ENCODE measurements at places on chromosomes 7 and 10.

DNA sequence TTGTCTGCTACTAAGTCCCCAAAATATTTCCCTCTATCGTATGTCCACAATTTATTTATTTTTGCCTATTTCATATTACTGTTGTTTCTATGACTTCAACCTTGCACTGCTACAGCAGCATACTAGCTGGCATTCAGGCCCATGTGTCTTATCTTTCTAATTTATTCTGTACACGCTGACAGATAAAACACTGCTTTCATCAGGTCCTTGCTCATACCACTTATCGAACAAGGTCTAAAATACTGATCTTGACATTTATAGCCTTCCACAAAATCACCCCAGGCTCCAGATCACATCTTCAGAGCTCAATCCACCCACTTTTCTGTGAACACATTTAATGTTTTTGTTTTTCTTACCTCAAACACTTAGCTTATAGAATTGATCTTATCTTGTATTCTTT is 374.6 kb downstream of the THSD7A start:
- DNase-seq = no peak

GRCh38 chr7:127628445-127628844 is 10.5 kb upstream of the PAX4 start:
- no peak for DNase-seq

GRCh38 chr10:6612371-6612770 is 32.3 kb upstream of the PRKCQ start:
- no peak for DNase-seq

- no peak for DNase-seq
These were observed 22.3 kb downstream of the RAB19 start for GRCh38 chr7:140426130-140426529.

- no peak for DNase-seq
These were observed 3.2 kb upstream of the RAB18 start for GRCh38 chr10:27500886-27501285.

GRCh38 chr10:77068969-77069368 is 568.6 kb downstream of the KCNMA1 start:
- no peak for DNase-seq

DNA sequence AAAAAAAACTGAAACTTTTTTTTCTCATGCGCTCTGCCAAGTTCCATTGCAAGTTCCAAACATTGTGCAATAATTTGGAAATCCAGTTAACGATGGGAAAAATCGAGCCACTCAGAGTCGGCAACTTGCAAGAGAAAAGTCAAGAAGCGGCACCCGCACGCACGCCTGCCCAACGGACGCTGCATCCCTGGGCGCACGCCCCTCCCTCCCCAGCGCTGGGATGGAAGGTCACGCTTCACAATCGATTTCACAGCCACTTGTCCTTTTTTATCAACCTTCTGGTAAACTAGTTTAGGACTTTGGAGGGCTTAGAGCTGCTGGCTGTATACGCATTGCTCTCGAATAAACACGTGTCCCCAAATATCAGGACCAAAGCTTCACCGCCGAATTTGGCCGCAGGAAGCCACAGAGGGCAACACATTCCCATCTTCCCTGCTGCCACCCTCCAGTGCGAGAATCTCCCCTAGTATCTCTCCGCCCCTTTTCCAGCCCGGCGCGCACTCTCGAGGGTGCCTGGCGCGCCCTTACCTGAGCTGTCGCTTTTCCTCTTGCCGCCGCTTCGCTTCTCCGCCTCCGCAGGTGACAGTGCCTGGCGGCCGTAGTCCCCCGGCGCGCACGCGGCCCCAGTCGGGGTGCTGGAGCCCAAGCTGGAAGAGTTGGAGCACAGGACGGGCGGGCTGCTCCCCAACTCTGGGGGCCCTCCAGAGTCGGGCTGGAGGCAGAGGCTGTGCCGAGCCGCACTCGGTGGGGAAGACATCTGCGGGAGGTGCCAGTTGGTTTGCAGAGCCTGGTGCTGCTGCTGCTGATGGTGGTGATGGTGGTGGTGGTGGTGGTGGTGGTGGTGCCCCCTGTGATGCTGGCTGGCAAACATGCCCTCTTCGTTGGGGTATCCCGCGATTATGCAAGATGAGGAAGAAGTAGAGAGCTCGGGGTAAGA is 857 bp downstream of the MEOX2 start:
- no peak for DNase-seq

GRCh38 chr10:103199488-103199887 is 6.4 kb upstream of the NT5C2 start:
- no peak for DNase-seq

- no peak for DNase-seq
These were observed 132.1 kb downstream of the CELF2 start for GRCh38 chr10:11149807-11150141.

- DNase-seq = no peak
These were observed 16.0 kb upstream of the DNTT start for GRCh38 chr10:96288151-96288621.

- no peak for DNase-seq
These were observed 125.0 kb upstream of the GJD4 start for GRCh38 chr10:35480142-35480541.

DNA sequence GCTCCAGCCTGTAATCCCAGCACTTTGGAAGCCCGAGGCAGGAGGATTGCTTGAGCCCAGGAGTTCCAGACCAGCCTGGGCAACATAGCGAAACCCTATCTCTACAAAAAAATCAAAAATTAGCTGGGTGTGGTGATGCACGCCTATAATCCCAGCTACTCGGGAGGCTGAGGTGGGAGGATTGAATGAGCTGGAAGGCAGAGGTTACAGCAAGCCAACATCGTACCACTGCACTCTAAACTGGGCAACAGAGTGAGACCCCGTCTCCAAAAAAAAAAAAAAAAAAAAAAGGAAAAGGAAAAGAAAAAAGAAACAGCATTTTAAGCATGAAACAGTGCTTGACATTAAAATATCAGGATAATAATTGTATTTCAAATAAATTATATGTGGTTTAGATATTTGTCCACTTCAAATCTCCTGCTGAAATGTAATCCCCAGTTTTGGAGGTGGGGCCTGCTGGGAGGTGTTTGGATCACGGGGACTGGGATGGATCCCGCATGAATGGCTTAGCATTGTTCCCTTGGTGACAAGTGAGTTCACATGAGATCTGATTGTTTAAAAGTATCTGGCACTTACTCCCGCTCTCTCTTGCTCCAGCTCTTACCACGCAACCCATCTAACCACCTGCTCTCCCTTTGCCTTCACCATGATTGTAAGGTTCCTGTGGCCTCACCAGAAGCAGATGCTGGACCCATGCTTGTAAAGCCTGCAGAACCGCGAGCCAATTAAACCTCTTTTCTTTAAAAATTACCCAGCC is 103.4 kb downstream of the SRPK2 start:
- DNase-seq = no peak

DNA sequence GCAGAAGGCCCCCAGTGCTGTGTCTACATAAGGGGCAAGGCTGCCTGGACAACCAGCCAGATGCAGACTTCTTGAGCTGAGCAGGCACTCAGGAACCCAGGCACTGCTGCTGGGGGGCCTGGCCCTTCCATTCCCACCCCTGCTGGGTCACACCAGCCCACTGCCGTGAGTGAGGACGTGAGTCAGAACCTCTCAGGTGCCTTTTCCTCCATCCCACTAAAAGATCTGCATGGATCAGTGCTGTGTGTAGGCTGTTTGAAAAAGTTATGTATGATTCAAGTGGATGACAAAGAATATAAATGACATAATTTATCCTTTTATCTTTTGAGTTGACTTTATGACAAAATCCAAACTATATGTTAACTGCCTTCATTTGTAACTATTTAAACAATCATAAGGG is 499.3 kb downstream of the INHBA start:
- no peak for DNase-seq

- no peak for DNase-seq
These were observed 77.4 kb downstream of the PON1 start for GRCh38 chr7:95246831-95247370.

DNA sequence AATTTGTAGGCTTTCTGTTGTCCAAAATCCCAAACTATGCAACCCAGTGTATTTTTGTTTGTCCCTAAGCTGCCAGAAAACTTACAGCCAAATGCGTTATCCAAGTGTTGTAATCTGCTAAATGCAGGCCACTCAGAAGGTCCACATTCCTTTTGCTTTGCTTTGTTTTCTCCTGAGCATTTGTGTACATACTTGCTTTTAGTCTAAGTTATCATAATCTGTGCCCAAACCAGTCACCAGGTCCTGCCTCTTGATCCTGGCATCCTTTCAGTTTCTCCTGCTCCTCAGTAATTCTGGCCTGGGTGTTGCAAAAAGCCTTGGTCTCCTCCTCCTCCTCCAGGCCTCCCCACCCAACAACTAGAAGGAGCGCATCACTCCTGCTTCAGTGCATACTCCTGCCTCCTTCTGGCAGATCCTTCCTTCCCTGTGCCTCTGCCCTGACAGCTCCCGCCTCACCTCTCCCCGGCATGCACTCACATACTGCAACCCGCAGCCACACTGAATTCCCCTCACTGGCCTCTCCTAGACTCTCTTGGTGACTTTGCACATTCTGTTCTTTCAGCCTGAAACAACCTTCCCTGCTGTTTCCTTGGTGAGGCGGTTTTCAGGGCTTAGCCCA is 2.3 kb downstream of the DENND2A start:
- no peak for DNase-seq

GRCh38 chr10:66209025-66209424 is 716.8 kb upstream of the LRRTM3 start:
- no peak for DNase-seq

- no peak for DNase-seq
These were observed 173.5 kb downstream of the KCNMA1 start for GRCh38 chr10:77463967-77464745.

DNA sequence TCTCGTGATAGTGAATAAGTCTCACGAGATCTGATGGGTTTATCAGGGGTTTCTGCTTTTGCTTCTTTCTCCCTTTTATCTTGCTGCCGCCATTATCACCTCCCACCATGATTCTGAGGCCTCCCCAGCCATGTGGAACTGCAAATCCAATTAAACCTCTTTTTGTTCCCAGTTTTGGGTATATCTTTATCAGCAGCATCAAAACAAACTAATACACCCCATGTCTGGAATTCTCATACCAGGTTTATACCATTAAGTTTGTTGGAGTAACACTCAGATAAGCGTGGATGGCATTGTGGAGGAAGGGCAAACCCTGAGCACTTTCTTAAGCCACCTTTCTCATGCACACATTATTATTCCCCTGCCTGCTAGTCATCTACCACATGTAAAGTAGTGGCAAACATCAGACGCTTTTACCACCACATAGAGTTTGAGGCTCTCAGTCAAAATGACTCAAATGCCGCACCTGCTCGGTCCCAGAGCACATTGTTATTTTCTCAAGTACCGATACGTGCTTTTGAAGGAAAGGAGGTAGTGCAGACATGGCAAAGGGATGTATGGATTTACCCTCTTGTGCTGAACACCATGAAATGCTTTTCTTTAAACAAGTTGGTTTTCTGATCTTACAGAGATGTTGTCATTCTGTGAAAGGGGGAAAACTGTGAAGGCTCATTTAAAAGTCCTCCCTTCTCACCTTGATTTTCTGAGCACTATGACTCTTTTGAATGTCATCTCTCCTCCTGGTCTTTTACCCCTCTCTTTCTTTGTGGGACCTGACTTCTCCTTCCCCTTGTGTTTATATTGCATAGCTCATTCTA is 429.7 kb downstream of the EXOC4 start:
- DNase-seq = no peak

DNA sequence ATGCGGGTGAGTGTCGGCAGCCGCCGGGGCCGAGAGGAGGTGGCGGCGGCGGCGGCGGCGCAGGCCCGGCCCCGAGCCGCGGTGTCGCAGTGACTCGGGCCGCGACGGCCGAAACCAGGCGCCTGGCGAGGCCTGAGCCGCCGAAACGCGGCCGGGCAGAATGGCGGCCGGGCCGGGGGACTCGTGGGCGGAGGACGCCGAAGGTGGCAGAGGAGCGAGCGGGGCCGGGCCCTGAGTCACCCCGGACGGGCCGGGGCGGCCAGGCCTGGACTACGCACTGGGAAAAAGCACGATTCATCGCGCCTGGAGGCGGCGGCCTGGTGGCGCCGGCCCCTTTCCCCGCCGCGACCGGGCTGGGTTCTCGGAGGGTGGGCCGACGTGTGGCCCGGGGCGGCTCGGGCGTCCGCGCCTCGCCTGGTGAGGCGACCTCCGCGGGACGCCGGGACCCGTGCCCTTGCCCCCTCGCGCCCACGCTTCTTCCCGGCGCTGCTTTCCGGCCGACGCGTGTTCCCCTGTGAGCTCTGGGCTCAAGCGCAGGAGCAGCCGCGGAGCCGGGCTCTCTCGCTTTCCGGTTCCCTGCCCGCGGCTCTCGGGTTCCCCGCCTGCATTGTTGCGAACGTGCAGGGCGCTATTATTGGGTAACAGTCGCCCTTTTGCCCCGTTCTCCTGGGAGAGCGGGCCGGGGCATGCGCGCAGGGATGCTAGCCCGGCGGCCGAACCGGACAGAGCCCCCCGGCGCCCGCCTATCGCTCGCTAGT is 500 bp downstream of the CUL1 start:
- DNase-seq = peak; percentile 41

GRCh38 chr7:77897004-77897547 is 98.5 kb downstream of the PHTF2 start:
- no peak for DNase-seq

DNA sequence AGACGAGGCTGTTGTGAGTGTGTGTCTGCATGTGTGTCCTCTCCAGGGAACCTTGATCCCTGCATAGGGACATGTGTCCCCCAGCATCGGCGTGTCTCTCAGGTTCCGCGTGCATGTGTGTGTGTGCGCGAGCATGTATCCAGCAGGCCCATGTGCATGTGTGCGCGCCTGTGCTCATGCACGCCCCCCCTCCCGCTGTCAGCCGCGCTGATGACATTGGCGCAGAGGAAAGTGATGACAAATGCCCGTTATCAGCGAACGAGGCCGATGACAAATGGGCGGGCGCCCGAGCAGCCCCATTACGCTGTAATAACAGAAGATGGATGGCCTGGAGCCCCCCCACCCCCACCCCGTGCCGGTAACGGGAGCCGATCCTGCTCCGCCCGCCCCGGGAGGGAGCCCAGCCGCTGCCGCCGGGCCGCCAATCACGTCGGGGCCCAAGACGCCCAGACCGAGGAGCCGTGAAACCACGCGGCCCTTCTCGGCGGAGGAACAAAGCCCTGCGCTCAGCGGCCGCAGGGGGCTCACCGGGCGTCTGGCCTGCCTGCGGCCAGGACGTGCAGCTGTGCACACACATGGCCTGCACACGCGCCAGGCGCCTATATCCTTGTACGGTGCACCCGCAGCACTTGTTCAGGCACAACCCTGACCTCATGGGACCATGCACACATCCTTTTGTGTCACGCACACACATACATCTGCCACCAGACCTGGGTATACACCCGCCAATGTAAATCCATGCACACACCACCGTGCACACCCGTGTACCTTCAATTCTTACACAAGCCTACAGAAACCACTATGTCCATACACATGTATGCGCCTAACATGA is 21.5 kb downstream of the POLL start:
- no peak for DNase-seq

GRCh38 chr10:121091961-121092719 is 241.0 kb downstream of the WDR11 start:
- DNase-seq = no peak

Measured in stimulated activated CD8-positive, alpha-beta memory T cell treated with anti-CD3 and anti-CD28 coated beads, Interleukin-7, amount 100 ng/mL, for 48 hours (primary cell).